CMK (cell line): ENCODE measurements at places on chromosomes 3 and 15.

DNA sequence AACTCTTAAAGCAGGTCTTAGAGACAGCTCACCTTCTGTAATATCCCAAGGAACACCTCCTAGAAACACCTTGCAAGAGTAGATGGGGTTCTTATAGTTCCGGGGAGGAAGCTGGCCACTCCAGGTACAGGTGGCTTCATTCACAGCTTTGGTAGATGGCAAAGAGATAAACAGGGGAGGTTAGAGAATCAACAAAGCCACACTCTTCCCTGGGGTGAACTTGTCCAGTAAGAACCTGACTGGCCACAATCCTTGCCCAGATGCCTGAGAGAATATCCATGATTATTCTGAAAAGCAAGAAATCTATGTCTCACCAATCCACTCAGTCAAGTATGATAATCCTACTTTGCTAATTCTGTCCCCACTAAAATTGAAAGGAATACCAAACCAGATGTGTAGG is 13.6 kb upstream of the RPS17 start:
- DNase-seq = no peak

- DNase-seq = no peak
Observed at GRCh38 chr3:167851749-167852148, 116.2 kb downstream of the SERPINI1 start.

- no peak for DNase-seq
Observed at GRCh38 chr15:89680282-89680873, 1.2 kb upstream of the PLIN1 start.

DNA sequence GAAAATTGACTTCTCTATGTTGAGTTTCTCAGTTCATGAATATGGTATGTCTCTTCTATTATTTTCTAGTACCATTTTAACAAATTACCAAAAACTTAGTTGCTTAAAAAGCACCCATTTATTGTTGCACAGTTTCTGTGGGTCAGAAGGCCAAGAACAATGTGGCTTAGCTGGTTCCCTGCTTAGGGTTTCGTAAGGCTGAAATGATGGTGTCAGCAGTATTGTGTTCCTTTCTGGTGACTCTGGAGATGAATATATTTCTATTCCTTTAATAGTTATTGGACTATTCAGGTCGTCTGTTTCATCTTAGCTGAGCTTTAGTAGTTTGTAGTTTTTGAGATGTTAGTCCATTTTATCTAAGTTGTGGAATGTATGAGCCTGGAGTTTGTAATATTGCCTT is 44.9 kb downstream of the IL1RAP start:
- no peak for DNase-seq

DNA sequence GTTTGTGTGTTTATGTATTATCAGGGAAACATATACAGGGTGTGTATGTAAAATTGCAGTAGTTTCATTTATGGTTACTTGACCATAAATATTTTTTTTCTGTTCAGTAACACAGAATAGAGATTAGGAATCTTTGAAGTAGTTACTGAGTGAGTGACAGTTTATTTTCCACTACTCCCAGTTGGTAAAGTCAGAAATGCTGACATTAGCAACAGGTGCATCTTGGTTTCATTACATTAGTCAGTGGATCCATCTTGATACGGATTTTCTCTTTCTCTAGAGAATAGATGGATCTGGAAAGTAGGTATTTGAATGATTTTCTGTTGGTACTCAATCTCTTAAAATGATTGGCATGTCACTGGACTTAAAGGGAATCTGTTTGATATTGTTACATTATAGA is 6.0 kb downstream of the UBE2E2 start:
- no peak for DNase-seq

GRCh38 chr15:76439542-76439941 is 103.0 kb downstream of the ISL2 start:
- no peak for DNase-seq

GRCh38 chr3:124113485-124113884 is 121.6 kb upstream of the ROPN1 start:
- no peak for DNase-seq

GRCh38 chr3:99789011-99789721 is 28.5 kb upstream of the CMSS1 start:
- DNase-seq = no peak
